ENCODE measurements at places on chromosomes 3 and 15. TPM values are rescaled to one million over a fixed set of nuclear protein-coding genes. Genes with fewer than 3 reads are reported as not detected.

The GATA2 gene
- 2.8 TPM for total RNA-seq

The RTP1 gene
- not detected for total RNA-seq

The ACSBG1 gene
- 3.8 TPM for total RNA-seq

The SLC28A2 gene
- total RNA-seq: under 0.01 TPM

The ZNF774 gene
- 0.19 TPM for total RNA-seq

- DNase-seq: no peak
These were observed 11.2 kb downstream of the ACAN start for GRCh38 chr15:88814393-88814792.

GRCh38 chr3:194465920-194466570 lies 20.8 kb downstream of the ATP13A3 start:
- no peak for DNase-seq

DNA sequence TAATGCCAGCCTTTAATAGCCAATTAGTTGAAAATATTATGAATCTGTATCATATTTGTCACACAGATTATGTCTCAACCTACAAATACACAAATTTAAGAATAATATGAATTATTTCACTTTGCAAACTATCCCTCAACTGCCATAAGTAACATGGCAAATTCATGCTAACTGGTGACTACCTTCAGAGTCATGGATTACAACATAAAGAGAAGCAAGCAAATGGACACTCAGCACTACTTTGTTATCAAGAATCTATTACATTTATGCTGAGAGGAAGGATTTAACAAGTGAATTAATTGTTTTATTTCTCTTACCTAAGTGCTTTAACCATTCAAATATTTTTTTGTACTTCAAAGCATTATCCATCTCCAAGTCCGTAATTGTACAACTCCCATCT lies 103.1 kb upstream of the BCL6 start:
- DNase-seq: no peak

DNA sequence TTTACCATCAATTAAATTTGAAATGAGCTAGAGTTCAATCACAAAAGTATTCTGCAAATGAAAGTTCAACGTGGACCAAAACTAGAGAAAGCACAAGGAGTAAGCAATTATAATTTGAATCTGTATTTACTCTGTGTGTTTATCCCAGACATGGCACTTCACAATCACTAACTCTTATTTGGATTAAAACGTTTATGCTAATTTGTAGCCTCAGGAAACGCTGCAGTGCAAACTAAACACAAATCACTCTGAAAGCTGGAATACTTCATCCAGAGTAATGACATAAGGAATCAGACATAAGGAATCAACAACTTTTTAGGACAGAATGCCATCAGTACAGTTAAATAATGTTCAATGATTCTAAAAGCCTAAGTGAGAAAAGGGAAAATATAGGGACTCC lies 18.5 kb downstream of the CEP152 start:
- DNase-seq: no peak

GRCh38 chr3:86968244-86968932 lies 22.6 kb downstream of the VGLL3 start:
- DNase-seq: no peak

DNA sequence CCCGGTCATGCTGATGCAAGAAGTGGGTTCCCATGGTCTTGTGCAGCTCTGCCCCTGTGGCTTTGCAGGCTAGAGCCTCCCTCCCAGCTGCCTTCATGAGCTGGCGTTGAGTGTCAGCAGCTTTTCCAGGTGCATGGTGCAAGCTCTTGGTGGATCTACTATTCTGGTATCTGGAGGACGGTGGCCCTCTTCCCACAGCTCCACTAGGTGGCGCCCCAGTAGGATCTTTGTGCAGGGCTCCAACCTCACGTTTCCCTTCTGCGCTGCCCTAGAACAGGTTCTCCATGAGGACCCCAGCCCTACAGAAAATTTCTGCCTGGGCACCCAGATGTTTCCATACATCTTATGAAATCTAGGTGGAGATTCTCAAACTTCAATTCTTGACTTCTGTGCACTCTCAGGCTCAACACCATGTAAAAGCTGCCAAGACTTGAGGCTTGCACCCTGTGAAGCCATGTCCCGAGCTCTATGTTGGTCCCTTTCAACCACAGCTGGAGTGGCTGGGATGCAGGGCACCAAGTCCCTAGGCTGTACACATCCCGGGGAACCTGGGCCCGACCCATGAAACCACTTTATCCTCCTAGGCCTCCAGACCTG lies 238.4 kb upstream of the MDFIC2 start:
- DNase-seq: peak; percentile 76

DNA sequence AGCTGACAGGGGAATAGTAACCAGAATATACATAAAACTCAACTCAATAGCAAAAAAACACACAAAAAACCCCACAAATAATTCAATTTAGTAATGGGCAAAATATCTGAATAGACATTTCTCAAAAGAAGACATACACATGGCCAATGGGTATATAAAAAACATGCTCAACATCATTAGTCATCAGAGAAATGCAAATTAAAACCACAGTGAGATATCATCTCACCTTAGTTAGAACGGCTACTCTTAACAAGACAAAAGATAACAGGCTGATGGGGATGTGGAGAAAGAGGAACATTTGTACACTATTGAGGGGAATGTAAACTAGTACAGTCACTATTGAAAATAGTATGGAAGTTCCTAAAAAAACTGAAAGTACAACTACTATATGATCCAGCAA lies 678.6 kb downstream of the MECOM start:
- no peak for DNase-seq

- DNase-seq: no peak
These were observed 16.8 kb upstream of the ALPK3 start for GRCh38 chr15:84800365-84800806.

- DNase-seq: peak; percentile 93
These were observed at the start of gene NISCH for GRCh38 chr3:52455283-52456168. Gene NISCH (plus strand): TSS chr3:52455604. CDS start chr3:52455642, 38 bp downstream.

GRCh38 chr3:110314512-110315114 lies 757.0 kb upstream of the NECTIN3 start:
- peak; percentile 37 for DNase-seq

- no peak for DNase-seq
These were observed 965 bp downstream of the FLNB start for GRCh38 chr3:58009026-58009748.

DNA sequence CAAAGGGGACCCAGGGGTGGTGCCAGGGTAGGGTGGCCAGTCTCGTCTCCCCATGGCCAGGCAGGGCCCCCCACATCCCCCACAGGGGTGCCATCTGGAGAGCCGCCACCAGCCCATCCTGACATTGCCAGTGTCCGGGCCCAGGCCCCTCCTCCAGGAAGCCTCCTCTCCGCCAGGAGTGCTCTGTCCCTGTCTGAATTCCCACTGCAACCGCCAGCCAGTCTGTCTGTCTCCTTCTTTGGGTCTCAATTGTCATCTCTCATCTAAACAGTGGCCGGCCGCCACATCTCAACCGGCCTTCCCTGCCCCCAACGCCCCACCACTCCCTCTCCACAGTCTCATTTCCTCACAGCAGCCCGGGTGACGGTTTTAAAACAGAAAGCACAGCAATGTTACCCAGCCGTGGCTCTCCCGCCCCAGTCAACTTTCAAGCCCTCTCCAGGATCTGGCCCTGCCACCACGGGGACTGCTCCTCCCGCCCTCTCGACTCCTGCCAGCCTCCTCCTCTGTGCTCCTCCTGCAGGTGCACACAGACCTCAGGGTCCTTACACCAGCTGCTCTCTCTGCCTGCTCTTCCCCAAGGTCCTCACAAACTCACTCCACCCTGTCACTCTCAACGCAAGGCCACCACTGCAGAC lies 57.0 kb downstream of the IQSEC1 start:
- DNase-seq: no peak

DNA sequence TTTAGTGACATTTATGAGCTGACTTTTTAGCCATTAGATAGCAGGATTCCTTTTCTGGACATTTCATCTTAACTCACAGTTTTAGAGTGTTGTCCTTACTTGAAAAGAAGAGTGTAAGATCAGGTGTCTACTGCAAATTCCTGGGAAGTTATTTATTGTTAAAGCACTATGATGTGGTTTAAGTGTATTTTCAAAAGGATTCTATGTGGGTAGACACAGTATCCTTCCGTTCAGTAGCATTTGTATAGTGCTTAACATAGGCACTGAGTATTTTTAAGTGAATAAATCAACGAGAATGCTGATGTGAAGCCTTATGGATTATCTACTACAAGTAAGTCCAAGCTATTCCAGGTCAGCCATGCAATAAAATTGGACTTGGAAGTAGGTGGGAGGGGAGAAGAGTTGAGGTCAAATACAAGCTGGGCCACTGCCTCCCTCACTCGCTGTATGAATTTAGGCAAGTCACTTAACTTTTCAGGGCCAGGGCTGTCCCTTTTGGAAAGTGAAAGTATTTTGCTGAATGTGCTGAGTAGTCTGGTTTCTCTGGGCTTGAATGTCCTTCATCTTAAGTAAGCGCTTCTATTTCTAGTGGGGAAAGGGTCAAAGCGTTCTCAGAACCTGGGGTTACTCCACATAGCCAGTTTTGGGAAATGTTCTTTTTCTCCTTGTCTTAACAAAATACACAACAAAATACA lies 48.6 kb downstream of the GAP43 start:
- DNase-seq: no peak

DNA sequence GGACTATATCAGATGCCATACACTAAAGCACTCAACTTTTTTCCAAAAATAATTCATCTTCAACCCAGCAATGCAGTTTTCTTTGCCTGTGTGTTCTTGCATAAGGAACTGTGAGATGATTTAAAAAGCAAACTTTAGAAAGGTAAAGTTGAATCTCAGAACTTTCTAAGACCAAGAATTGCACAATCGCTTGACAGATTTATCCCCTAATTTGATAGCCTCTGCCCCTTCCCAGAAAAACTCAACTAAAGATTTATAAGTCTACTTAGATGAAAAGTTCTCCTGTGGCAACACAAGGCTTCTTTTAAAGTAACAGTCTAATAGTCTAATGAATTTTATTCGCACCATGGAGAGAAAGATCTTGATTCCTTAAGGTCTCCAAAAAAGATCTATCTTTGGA lies 259.3 kb downstream of the MAGI1 start:
- DNase-seq: no peak

DNA sequence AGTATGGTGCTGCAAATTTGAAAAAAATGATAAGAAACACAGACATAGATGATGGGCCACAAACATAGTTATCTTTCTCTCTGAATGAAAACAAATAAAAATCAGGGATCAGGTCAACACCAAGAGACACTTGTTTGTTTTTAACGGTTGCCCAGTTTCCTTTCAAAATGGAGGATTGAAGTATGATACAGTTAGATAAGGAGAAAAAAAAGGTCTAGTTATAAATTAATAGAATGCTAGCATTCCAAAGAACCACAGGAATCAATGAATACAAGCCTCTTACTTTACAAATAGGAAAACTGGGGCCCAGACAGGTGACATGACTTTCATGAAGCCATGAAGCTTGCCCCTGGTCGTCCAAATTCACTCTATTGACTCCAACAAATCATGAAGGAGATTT lies 305.1 kb downstream of the ZNF621 start:
- DNase-seq: no peak

GRCh38 chr3:69200384-69201068 lies 78.1 kb upstream of the LMOD3 start:
- DNase-seq: peak; percentile 44

DNA sequence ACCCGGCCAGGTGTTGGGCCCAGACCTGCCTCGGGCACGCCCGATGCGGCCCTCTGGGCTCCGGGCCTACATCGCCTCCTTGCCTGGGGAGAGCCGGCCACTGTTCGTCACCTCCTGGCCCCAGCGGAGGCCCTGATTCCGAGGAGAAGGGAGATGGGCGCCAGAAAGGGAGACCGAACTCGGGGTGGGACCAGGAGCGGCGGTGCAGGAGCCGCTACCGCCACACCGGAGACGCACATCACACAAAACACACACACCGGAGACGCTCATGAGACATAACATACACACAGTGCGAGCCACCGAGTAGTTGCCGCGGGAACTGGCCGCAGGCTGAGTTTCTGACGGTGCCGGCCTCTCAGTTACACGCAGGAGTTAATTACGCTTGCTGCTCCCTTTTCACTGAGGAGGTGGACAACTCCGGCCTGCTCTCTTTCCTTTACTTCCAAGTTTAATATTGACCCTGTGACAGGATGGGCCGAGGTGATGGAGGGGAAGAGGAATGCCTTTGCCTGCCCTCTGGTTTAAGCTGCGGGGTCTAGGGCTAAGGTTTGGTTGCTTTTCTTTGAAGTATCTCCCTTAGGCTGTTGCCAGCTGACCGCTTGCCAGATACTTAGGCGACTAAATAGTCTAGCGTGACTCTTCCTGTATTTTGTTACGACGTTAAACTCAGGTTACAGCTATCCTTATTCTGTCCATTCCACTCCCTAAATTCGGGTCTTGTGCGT lies 570 bp downstream of the PCNP start:
- DNase-seq: no peak

- DNase-seq: no peak
These were observed 51.3 kb downstream of the CCK start for GRCh38 chr3:42214565-42215283.

DNA sequence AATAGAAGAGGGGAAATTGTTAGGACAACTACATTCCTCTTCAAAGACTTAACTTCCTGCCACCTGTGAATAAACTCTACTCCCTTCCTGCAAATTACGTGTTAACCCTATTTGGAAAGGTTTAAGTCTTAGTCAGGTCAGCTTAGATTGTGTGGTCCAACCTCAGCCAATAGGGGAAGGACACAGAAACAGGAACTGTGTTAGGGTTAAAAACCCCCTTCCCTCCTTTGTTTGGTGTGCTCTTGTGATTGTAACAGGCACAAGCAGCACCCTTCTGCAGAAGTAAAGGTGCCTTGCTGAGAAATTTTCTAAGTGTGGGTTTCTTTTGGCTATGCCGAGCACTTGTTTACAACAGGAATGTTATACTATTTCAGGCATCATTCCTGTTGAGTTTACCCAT lies 45.0 kb upstream of the FSTL1 start:
- no peak for DNase-seq

DNA sequence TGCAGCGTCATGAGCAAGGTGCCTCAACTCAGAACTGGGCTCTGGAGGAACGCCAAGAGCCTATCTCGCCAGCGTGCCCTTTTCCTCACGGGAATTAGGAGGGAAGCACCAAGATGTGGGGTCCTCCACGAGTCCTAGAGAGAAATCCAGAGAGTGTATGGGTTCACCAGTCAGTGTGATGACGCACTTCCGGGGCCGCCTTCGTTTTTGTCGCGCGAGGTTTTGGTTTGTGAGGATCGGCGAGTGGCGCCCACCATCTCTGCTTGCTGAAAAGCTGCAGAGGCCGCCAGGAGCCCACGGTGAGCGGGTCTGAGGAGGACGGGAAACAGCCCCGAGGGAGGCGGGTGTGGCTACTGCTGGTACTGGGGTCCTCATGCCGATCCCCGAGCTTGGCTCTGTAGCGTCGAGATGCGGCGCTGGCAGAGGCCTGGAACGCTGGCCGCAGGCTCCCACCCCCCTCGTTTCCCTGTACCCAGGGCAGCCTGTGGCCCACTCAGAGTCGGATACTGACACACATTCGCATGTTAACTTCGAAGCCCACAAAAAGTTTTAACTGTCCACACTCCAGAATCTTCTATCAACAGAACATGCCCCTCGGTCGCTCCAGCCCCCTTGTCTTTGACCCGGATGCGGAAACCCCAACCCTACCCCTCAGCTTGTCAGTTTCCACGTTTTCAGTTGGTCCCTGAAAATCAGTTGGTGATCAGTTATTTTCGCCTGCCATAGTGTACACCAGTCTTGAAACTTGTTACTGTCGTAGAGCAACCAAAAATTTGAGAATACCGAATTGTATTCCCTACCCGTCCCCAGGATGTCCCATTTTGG lies 30.4 kb downstream of the ZNF662 start:
- no peak for DNase-seq

GRCh38 chr15:22878103-22878502 lies 39.6 kb downstream of the NIPA2 start:
- no peak for DNase-seq
